ENCODE measurements at places on chromosomes 4 and X.

- no peak for DNase-seq
Measured at GRCh38 chr4:36130641-36131040, 113.7 kb downstream of the ARAP2 start.

DNA sequence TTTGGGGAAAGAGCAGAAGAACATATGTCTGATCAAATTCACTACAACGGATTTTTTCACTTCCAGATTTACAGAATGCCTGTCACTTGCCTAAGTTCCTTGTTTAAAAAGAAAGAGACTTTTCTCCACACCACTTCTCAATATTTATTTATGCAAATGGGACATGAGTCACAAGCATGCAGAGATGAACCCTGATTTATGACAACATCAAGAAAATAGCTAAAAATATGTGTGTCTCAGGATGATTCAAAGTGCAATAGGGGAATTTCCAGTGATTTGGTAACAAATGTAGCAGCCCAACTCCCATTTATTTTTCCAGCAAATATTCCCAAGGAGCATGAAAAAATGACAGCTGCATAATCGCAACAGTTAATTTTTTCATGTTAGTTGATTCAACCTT is 180.4 kb upstream of the FAT1 start:
- no peak for DNase-seq

DNA sequence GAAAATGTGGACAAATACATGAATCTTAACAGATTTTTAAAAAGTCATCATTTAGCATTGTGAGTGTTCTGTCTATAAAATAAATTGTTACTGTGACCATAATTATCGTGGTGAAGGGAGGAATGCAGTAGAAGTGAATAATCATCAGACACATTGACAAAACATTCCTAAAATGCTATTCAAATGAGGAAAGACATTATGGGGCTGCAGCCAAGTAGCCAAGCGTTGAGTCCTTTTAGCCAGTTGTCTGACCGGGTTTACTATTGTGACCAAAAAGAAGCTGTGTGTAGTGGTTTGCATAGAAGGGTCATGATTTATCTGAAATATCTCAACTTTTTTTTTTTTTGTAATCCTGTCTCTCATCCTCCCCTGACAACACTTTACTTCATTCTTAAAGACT is 19.5 kb downstream of the WWC2 start:
- DNase-seq, result no peak

DNA sequence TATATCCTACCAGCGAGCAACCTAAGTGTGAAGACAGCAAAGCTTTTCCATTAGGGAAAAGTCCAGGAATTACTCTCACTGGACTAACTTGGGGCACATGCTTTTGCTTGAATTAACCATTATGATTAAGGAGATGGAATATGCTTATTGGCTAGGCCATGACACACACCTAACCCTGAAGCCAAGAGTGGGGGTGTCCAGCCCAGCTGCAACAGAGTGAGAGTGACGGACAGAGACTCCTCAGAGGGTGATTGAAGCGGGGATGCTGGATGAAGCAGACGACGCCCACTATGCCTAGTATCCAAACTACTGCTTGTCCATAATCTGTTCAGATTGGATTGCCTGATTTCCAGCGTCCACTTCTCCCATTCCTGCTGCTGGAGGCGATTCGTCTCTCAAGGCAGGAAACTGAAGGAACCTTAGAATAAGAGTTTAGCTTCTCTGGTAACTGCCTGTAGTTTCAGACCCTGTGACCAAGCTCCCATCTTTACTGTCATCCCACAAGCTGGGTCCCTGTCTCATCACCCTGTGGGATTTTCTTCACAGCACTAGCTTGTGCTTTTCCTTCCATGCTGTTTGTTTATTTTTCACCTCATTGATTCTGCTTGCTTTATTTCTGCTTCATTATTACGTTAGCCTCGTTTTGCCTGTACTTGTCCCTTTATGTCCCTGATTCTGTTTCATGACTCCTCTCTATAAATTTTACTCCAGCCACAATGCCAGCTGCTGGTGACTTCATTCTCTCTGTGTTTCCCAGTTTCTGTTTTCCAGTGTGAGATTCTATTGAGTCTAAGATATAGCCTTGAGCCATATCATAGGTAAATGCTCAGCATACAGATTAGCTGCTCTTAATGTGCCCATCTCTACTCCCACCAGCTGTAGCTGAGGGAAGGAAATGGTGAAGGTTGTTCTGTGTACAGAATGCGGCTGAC is 19.0 kb downstream of the FAM47E start:
- DNase-seq, result no peak

DNA sequence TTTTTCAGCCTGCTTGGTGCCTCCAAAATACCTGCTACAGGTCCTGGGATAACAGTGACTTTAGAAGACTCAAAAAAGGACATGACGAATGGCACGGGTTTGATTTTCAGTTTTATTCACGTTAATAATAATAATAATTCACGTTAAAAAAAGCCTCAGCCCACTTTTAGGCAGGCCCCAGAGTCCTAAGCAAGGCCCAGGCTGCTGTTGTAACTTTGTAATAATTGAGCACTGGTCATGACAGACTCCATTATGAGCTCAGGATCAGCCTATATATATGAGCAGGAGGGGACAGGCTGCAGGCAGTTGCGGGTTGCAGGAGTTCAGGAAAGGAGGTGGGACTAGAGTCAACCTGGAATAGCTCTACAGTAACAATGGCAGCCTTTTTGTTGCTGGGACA is at the start of gene TMEM31:
Gene TMEM31 (plus strand): TSS at position 301 of the 400 bp plus-strand sequence. CDS start 1,350 bp downstream, outside the sequence.
- DNase-seq, result no peak

GRCh38 chr4:3820016-3820805 is 54.0 kb downstream of the ADRA2C start:
- DNase-seq, result no peak

GRCh38 chr4:9949573-9949972 is 71.7 kb downstream of the SLC2A9 start:
- no peak for DNase-seq

DNA sequence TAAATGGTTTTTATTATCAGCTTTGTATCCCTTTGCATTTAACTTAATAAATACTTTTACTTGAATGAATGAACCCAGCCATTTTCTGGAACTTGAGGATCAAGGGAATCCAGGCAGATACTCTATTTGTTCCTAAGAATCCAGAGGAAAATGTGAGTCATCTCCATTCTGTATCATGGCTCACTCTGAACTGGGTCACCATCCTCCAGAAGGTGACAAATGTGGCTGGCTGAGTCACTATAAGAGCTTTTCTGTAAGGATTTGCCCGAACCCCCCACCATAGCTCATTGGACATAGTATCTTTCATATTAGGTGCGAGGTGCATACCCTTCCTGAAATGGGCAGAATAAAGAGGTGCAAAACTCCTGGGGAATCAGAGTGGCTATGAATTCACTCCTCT is 25.8 kb downstream of the RTL9 start:
- no peak for DNase-seq

GRCh38 chr4:16731776-16732380 is 166.6 kb downstream of the LDB2 start:
- no peak for DNase-seq

- DNase-seq, result no peak
Measured at GRCh38 chrX:45815441-45815840, 614.8 kb upstream of the DIPK2B start.

- DNase-seq, result no peak
Measured at GRCh38 chr4:17173300-17173699, 274.9 kb upstream of the LDB2 start.

Data from NCI-H1048 (cell line).